ENCODE measurements at places on chromosomes 6 and 20.

DNA sequence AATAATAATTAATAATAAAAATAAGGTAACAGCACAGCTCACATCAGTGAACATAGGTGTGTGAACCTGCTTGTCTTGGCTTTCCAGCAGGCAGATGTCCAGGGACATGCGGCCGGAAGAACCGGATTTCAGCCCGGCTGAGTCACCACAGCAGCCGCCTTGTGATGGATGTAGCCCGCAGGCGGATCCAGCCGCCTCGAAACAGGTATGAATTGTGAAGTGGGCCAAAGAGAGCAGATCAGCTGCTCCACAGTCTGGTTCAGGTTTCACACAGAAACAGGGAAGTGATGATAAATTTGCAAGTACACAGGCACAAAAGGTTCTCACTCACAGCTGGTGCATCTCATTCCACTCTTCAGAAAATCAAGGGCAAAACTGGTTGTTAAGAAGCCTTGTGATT lies 55.1 kb downstream of the ID4 start:
- DNase-seq, result no peak

DNA sequence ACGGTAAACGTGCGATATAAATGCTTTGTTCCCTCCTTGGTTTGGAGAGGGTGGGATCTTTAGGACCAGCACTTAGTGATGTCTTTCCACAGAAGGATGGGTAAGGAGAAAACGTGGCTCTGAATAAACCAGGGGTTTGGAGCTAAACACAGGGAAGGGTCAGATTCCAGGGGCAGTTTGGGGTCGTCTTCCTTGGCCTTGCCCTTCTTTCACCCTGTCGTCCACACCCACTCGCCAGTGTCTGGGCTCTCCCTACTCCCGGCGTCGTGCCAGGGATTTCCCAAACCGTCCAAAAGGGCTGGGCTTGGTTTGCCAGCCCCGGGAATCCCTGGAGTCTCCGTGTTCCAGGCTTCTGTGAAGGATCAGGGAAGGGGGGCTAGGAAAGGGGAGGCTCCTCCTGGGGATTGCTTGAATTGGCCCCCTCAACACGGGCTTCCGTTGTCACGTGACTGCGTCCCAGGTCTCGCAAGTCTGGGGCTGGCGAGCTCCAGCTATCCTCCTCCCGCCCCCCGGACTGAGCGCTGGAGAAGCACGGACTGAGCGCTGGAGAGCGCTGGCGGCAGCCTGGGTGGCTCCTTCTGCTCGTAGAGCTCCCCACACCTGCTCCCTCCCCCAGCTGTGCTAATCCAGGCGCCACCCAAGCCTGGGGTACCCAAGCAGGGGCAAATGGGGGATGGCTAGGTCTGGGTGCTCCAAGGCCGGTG lies 9.4 kb upstream of the ARMC12 start:
- no peak for DNase-seq

- DNase-seq, result no peak
Observed at GRCh38 chr6:169326067-169326799, 72.6 kb upstream of the THBS2 start.

GRCh38 chr6:6026513-6027205 lies 19.9 kb upstream of the NRN1 start:
- DNase-seq, result no peak

DNA sequence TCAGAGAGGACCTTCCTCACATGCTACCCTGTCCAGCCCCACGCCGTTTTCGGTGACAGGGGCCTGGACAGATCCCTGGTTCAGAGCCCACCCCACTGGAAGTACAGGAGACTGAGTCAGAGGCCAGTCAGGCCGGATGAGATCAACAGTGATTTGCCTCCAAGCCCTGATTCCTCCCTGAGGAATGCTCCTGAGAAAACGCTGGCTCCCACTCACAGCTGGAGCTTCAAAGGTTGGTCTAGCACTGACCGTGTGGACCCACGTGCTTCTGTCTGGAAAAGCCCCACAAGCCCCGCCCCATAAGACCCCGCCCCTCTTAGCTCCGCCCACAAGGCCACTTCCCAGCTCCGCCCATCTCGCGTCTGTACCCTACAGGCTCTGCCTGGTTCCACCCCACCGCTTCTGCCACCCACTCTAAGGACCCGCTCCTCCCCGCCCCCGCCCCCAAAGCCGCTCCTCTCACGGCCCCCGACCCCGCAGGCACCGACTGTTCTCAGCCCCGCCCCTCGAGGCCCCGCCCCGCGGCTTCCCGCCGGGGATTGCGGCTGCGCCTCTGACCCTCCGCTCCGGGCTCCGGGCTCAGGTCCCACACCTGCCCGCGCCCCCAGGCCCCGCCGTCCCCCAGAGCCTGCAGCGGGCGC lies 64.9 kb upstream of the BHLHE23 start:
- DNase-seq, result no peak

Data from bone marrow (tissue), 2 donors.